ENCODE measurements at places on chromosomes 2 and 18. TPM values are rescaled to one million over a fixed set of nuclear protein-coding genes. Genes with fewer than 3 reads are reported as not detected.

DNA sequence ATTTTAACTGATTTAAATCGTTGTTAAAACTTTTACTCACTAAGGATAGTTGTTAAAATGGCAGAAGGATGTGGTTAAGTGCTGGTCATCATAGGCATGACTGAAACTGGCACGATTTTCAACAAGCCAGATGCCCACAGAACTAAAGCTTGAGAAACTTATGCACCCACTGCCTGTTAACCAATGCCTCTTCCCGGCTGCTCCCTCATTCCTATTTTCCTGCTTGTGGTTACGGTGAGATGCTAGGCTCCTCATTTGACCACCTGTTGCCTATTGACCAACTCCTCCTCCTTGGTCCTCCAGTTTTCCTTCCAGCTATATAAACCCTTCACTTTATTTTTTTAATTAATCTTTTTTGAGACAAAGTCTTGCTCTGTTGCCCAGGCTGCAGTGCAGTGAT lies 238.7 kb downstream of the TFCP2L1 start:
- H3K4me3 ChIP-seq: no peak overlapping the region
- no peaks in the 10 kb centered on the region for H3K36me3 ChIP-seq
- no peak overlapping the region for H3K27ac ChIP-seq
- no peaks in the 10 kb centered on the region for H3K4me1 ChIP-seq

GRCh38 chr2:173652767-173653431 lies 298.2 kb downstream of the CDCA7 start:
- H3K27me3 ChIP-seq: peaks cover 6% of the 10 kb centered on the region
- H3K4me1 ChIP-seq: no peaks in the 10 kb centered on the region

GRCh38 chr18:24516261-24516660 lies 55.8 kb downstream of the HRH4 start:
- no peaks in the 10 kb centered on the region for H3K27me3 ChIP-seq
- H3K36me3 ChIP-seq: no peaks in the 10 kb centered on the region
- H3K4me1 ChIP-seq: no peaks in the 10 kb centered on the region
- H3K27ac ChIP-seq: no peak overlapping the region
- no peak for DNase-seq
- H3K4me3 ChIP-seq: no peak overlapping the region

GRCh38 chr2:50838316-50838715 lies 193.6 kb downstream of the NRXN1 start:
- no peak for DNase-seq
- H3K36me3 ChIP-seq: no peaks in the 10 kb centered on the region
- H3K27ac ChIP-seq: no peak overlapping the region
- H3K4me1 ChIP-seq: no peaks in the 10 kb centered on the region

DNA sequence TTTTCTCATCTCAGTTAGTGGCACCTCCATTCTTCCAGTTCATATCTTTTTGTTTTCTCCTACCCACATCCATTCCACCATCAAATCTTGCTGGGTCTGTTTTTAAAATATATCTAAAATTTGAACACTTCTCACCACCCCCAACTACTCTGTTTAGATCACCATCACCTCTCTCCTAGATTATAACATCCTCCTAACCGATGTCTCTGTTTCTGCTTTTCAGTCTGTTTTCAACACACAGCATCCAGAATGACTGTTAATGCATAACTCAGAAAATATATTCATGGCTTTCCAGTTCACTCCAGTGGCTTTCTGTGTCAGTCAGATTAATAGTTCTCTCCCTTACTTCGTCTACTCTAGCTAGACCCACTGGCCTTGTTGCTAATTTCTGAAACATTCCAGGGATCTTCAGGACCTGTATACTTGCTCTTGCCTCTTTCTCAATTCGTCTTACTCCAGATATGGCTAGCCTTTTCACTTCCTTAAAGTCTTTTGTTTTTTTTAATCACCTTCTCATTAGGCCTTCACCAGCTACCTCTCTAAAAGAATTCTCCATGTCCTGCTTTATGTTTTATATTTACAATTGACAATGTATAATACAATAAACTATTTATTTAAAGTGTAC lies 105.3 kb downstream of the COMMD1 start:
- no peak overlapping the region for H3K27ac ChIP-seq
- no peaks in the 10 kb centered on the region for H3K4me1 ChIP-seq
- peaks cover 4% of the 10 kb centered on the region for H3K36me3 ChIP-seq
- no peak for DNase-seq

DNA sequence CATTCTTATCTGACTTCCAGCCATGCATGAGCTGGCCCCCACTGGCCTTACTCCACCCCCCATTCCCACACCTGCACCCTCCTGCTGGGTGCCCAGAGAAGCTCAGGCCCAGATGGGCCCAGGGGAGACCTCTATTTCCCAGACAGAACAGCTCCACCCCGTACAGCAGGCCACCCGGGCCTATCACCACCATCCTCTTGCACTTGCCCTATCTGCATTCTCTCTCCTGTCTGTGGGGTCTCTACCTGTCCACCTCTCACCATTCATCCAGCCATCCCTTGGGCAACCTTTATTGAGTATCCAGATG lies 25.3 kb upstream of the TNS1 start:
- no peaks in the 10 kb centered on the region for H3K27me3 ChIP-seq
- H3K4me3 ChIP-seq: no peak overlapping the region
- H3K36me3 ChIP-seq: no peaks in the 10 kb centered on the region
- no peaks in the 10 kb centered on the region for H3K4me1 ChIP-seq
- no peak for DNase-seq

DNA sequence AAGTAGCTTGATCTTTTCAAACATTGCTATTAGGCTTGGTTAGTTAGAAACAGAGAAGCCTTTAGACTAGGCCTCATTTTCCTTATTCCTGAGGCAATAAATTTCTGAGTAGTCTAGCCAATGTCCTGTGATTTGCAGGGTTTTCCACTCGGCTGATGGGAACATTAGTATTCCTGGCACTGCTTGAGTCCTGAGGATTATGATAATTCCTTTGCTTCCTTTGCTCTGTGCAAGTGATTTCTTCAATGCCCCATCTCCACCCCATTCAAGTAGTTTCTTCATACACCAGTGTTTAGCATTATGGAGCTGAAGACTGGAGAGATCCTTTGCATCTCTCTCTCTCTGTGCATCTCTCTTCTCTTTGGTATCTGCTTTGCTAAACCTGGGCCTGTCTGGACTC lies 14.3 kb upstream of the SLC4A10 start:
- no peak overlapping the region for H3K27ac ChIP-seq
- no peak for DNase-seq
- H3K36me3 ChIP-seq: no peaks in the 10 kb centered on the region
- no peak overlapping the region for H3K4me3 ChIP-seq
- peaks cover under 1% of the 10 kb centered on the region for H3K4me1 ChIP-seq

DNA sequence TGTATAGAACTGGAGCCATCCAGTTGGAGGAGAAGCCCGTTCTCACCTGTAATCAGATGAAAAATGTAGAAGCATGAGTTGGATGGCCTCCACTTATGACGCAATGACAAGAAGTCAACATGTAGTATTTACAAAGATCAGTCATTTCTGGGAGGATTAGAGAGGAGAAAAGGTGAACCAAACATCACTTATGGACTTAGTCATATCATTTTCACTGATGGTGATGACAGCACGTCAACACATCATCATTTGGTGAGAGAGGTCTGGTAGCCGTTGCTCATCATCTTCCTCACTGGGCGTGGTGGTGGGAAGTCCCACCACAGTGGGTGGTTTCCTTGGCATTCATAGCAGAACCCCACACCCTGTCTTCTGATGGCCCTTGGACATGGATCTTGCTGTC lies 264.2 kb upstream of the EPAS1 start:
- no peaks in the 10 kb centered on the region for H3K36me3 ChIP-seq
- peak; percentile 73 for DNase-seq
- no peaks in the 10 kb centered on the region for H3K27me3 ChIP-seq
- peak overlapping the region; percentile 65 for H3K27ac ChIP-seq
- peaks cover 6% of the 10 kb centered on the region for H3K4me1 ChIP-seq
- no peak overlapping the region for H3K4me3 ChIP-seq

- peaks cover 7% of the 10 kb centered on the region for H3K27me3 ChIP-seq
- DNase-seq: no peak
- H3K27ac ChIP-seq: no peak overlapping the region
- H3K36me3 ChIP-seq: no peaks in the 10 kb centered on the region
Measured at GRCh38 chr2:105438104-105438929, 39.5 kb upstream of the FHL2 start.

DNA sequence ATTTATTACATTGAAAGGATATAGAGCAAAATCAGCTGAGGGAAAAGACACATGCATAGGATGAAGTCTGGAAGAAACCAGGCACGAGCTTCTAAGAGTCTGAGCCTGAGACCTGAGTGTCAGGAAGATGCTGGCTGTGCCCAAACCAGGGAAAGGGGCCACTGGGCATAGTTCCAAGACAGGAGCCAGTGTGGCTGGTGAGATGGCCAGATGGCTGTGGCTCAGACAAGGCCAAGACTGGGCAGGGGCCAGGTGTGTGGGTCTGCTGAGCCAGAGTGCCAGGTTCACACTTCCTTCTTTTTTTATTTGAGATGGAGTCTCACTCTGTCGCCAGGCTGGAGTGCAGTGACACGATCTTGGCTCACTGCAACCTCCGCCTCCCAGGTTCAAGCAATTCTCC lies 95.5 kb upstream of the ATG16L1 start:
- no peak for DNase-seq
- no peak overlapping the region for H3K4me3 ChIP-seq
- no peaks in the 10 kb centered on the region for H3K27me3 ChIP-seq
- peaks cover 29% of the 10 kb centered on the region for H3K36me3 ChIP-seq

DNA sequence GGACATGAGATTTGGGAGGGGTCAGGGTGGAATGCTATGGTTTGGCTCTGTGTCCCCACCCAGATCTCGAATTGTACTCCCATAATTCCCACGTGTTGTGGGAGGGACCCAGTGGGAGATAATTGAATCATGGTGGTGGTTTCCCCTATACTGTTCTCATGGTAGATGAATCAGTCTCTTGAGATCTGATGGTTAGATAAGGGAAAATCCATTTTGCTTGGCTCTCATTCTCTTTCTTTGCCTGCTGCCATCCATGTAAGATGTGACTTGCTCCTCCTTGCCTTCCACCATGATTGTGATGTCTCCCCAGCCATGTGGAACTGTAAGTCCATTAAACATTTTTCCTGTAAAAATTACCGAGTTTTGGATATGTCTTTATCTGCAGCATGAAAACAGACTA lies 80.9 kb upstream of the GALNT5 start:
- H3K36me3 ChIP-seq: no peaks in the 10 kb centered on the region
- no peak overlapping the region for H3K4me3 ChIP-seq
- peaks cover 8% of the 10 kb centered on the region for H3K27me3 ChIP-seq
- H3K4me1 ChIP-seq: no peaks in the 10 kb centered on the region
- no peak overlapping the region for H3K27ac ChIP-seq

DNA sequence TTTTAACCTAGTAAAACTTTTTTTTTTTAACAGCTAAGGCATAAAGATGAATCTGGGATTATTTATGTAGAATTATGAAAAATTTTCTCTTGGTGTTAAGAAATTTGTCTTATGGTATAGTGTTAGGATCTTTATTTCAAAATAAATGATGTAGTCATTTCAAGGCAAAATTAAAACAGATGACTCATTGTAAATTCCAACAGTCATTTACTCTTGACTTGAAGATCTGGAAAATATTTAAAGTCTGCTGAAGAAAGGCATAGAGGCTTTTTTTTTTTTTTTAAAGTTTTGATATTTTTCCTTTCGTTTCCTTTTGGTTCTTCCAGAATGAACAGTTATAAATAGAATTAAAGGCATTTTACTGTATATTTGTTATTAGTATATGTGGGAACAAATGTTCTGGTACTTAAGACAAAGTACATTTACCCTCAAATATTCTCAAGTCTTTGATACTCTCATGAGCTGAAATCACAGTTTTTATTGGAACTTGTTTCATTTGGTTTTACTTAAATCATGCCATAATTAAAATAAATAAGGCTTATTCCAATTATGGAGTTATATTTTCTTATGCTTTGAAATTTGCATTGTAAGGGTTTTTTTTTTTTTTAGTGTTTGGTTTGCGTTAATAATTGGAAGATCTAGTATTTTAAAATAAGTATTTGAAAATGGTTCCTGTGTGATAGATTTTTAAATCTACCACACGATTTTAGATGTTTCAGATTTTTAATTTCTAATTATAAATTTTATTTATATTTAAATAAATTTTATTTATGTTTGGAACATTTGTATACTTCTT lies 29.9 kb downstream of the GLS start:
- H3K27me3 ChIP-seq: no peaks in the 10 kb centered on the region
- peaks cover 42% of the 10 kb centered on the region for H3K36me3 ChIP-seq
- H3K27ac ChIP-seq: no peak overlapping the region
- H3K4me3 ChIP-seq: no peak overlapping the region
- DNase-seq: no peak
- peaks cover 46% of the 10 kb centered on the region for H3K4me1 ChIP-seq

DNA sequence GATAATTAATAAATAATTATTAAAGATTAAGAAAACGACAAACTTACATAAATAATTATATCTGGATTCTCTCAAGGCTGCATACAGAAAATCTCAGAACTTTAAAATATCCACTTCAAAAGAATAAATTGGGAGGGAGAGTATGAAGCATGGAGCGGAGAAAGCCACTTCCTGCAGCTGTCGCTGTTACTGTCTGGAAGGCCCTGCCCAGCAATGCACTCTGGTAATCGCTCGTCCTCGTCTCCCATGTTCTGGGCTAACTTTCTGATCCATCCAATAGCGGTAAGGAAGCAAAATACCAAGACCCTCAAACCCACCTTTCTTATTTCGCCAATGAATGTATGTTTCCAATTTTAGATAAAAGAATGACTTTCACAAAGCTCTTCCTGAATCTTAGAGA lies 26.7 kb downstream of the CYRIA start:
- no peaks in the 10 kb centered on the region for H3K27me3 ChIP-seq
- no peak for DNase-seq
- no peak overlapping the region for H3K27ac ChIP-seq
- no peak overlapping the region for H3K4me3 ChIP-seq
- H3K4me1 ChIP-seq: peaks cover 15% of the 10 kb centered on the region

DNA sequence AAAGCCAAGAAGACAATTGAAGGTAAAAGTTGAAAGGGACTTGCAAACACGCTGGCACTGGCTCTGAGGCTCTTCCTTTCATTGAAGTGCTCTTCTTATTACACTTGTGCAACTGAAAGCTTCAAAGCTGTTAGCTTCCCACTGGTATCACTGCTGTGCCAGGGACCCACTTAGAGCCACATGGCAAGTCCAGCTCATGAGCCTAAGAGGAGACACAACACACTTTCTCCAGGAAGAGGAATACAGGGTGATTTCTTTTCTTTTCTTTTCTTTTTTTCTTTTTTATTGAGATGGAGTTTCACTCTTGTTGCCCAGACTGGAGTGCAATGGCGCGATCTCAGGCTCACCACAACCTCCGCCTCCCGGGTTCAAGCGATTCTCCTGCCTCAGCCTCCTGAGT lies 218.2 kb downstream of the ATAD2B start:
- no peak for DNase-seq
- no peaks in the 10 kb centered on the region for H3K27me3 ChIP-seq
- H3K4me1 ChIP-seq: no peaks in the 10 kb centered on the region
- H3K36me3 ChIP-seq: peaks cover 2% of the 10 kb centered on the region
- no peak overlapping the region for H3K27ac ChIP-seq
- no peak overlapping the region for H3K4me3 ChIP-seq

The UGT1A4 gene
- total RNA-seq: not detected

The RHBDD1 gene
- total RNA-seq: 34.3 TPM

The NOSTRIN gene
- not detected for total RNA-seq

All from activated CD8-positive, alpha-beta T cell treated with anti-CD3 and anti-CD28 coated beads for 36 hours (primary cell).